BJ (cell line): ENCODE measurements at places on chromosomes 5 and 9.

DNA sequence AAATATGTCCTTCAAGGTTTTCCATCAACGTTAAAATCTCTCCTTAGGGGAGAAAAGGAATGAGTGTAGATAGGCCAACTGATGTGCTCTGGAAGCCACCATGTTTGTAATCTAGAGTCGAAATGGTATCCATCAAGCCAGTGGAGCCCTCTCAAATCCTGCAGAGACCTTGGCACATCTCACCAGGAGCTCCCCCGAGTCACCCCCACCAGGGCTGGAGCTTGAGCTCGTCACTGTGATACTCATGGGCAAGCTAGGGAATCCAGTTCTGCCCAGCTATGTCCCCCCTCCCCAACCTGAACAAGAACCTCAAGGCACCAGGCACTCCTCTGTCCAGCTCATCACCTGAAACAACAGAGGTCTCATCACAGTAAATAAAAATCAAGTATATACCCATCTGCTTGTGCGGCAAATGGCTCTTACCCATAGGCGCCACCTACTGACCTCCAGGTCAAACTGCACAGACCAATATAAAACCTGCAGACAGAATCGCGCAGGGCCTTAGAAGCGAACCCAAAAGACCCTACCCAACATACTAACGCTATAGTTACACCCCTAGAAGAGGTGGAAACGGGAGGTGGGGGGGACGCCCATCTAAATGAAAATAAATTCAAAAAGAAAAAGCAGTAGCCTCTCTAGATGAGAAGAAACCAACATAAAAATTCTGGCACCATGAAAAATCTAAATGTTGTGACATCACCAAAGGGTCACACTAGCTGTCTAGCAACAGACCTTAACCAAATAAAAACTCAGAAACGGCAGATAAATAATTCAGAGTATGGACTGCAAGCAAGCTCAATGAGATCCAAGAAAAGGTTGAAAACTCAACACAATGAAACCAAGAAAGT lies 75.0 kb downstream of the TTC39B start:
- no peak for DNase-seq

DNA sequence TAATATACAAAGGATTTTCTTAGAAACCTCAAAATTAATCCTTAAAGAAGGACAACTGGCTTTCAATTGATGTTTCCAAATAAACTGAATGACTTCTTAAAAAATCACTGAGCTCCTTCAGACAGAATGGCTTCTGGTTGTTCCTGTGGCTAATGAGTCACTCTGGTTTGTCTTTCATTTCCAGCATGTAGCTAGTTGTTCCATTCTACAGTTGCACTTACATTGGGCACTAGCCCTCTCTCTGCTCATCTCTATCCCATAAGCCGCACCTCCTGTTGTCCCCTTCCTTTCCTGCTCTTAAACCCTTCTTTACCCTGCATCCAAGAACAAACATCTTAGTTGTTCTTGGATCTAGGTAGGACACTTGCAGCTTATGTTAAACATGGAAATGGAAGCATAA lies 235.3 kb upstream of the HAPLN1 start:
- DNase-seq: no peak

DNA sequence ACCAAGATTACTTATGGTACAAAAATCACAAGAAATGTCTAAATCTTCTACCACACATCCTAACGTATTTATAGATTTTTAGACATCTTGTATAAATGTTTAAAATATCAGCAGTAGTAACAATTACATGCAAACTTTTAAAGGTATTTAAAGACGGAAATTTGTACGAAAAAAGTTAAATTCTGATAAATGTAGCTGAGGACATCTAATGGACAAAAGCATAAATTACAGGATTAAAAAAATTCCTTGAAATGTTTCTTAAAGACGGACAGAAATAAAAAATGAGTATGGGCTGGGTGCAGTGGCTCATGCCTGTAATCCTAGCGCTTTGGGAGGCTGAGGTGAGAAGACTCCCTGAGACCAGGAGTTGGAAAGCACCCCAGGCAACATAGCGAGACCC lies 15.8 kb downstream of the ERCC8 start:
- DNase-seq: no peak

GRCh38 chr5:104361932-104362331 lies 799.3 kb upstream of the NUDT12 start:
- no peak for DNase-seq

DNA sequence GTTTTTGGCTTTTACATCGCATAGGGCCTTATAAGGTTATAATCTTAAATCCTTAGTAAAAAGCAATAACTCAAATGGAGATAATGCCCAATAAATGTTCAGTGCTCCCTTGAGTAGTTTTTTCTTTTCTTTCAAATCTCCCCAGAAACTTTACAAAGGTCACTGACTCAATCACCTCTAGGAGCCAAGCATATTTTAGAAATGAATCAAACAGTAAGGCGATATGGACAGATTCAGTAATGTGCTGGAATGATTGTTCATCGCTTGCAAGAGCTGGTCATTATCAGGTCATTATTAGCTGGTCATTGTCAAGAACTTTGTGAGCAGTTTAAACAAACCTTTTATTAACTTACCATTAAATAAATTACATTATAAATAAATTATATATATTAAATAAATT lies 130.4 kb upstream of the SLIT3 start:
- no peak for DNase-seq

- DNase-seq: no peak
Measured at GRCh38 chr5:39624268-39624886, 199.6 kb upstream of the DAB2 start.
